ENCODE measurements at places on chromosomes 3 and 15.

DNA sequence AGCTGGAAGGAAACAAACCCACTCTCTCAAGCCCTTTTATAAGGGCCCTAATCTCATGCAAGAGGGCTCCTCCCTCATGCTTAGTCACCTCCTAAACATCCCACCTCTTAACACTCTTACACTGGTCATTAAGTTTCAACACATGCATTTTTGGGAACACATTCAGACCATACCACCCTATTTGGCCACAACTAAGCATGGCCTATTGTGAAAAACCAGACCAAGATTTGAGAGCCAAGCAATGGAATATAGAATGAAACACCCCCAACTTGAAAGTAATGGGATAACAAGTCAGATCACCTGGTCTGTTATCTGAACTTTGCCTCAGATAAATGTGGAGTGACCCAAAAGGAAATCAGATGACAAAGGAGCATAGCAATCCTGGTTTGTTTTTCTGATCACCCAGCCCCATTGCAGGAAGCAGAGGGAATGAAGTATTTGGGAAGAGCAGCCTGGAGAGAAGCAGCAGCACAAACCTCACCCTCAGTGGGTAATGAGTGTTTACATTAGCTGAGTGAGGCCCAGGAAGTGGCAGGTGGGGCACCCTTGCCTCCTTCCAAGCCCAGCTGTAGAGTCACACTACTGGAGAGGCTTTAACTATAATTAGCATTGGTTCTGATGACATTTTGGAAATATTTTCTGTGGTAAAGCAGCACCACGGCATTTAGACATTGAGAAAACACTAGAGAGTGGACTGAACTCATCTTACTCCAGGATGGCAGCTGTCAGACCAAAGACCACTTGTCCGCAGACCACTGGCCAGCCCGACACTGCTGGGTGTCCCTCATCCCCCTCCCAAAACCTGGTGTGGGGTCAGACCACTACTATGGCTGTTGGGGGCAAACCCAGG, 48.8 kb upstream of the PRTG start:
- DNase-seq, result no peak

DNA sequence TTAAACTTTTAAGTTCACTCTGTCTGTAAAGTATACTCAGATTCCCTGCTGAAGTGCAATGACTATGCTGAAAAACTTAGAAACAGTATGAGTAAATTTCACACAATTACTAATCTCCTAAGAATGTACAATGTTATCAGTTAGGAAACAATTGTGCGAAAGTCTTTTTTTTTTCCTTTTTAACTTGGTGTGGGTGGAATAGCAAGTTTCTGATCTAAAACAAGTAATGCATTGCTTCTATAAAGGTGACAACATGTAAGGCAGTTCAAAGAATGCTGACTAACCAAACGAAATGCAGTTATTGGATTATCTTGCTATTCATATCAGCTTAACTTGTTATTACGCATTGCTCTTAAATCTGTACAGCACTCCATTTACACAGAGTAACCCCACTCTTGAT, 19.3 kb upstream of the SLC12A8 start:
- DNase-seq, result no peak

- no peak for DNase-seq
Observed at GRCh38 chr3:135136361-135137100, 341.5 kb downstream of the EPHB1 start.

GRCh38 chr3:138684396-138684795, 75.8 kb downstream of the FAIM start:
- DNase-seq, result no peak

GRCh38 chr3:114445233-114445632, 151.4 kb downstream of the TIGIT start:
- DNase-seq, result no peak

DNA sequence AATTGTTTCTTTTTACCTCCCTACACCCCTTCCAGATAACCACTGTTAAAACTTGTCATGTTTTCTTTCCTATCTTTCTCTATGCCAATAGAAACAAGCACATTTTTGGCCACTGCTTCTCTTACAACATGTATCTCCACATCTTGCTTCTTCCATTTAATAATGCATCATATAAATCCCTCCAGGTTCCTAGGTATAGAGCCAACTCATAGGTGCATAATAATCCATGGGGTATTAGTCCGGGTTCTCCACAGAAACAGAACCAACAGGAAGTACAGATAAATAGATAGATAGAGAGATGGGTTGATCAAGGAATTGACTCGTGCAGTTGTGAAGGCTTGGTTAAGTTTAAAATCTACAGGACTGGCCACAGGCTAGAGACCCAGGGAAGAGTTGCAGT, 41.5 kb upstream of the PSMD6 start:
- no peak for DNase-seq

- no peak for DNase-seq
Observed at GRCh38 chr15:100898661-100899462, 19.2 kb downstream of the ALDH1A3 start.

DNA sequence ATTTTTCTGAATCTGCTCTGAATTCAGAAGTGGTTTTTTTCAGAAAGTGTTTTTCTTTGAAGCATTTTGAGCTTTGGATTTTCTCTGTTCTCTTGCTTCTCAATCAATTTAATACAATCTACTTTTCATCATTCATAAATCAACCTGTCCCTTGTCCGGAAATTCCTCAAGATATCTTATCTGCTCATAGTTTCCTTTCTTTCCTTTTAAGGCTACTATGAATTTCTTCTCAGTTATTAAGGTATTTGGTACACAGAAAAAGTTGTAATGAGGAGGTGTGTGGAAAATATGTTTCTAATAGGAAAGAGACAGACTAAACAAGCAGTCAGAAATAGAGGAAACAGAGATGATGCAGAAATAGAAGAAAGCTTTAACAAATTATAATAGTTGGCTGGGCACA, 14.4 kb downstream of the CGGBP1 start:
- DNase-seq, result no peak

DNA sequence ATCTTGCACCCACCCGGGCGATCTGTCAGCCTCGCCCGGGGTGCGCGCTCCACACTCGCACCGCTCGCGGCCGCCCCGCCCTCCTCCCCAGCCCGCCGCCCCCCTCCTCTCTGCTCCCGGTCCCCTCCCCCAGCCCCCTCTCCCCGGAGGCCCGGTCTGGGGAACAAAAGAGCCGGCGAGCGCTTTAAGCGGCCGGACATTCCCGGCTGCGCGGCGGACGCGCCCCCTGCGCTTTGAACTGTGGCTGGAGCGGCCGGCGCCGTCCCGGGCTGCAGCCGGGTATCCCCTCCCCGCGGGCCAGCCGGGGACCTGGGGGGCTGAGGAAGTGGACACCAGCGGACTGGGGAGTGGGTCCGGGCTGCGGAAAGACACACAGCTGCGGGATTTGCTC, at the start of gene IGDCC3:
Gene IGDCC3 (minus strand): TSS at position 27 of the 391 bp plus-strand sequence. CDS start 214 bp downstream, outside the sequence.
- peak; percentile 50 for DNase-seq

- DNase-seq, result no peak
Observed at GRCh38 chr3:136928240-136928639, 29.5 kb upstream of the IL20RB start.

DNA sequence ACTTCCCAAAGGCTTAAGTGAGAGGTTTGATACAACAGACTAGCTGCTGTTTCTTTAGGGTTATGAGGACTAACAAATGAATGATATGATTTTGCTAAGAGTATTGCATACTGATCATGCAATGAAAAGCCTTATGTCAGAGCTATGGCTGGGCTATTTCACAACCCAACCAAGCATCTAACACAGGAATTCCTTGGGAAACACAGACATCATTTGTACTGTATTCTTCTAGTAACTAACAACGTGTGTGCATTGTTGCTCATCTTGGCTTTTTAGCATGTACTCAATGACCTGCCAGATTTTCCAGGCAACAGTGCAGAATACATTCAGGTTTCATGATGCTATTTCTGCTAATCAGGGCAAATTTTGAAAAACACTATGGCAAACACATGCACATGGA, 19.3 kb downstream of the PDZRN3 start:
- no peak for DNase-seq

DNA sequence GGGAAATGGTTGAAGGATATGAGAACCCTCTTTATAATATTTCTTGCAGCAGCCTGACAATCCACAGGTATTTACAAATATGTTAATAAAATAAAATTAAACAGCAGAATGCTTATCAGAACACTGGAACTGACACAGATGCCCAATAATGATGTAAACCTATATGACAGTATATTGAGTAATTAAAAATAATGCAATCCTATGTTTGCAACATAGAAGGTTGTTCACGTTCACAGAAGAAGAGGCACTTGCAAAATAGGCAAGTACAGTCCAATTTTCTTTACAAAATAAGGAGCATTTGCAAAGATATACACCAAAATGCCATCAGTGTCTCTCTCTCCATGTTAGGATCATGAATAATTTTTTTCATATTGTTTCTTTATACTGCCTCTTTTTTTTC, 397.0 kb upstream of the WNT5A start:
- DNase-seq, result no peak

DNA sequence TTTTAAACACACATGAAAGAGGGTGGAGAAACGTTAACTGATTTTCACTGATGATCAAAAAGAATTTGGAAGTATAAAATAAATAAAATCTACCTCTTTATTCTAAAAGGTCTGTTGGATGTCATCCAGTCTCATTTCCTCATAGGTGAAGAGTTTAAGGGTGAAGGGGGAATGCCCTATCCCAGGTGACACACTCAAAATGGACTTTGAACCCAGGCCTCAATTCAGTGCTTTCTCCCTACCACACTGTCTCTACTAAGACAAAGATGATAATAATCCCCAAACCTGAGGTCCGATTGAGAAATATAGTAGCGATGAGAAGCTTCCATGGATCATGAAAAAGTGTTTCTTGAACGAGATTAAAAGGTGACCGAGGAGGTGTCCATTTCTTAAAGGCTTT, 5.1 kb upstream of the EFCAB12 start:
- no peak for DNase-seq

DNA sequence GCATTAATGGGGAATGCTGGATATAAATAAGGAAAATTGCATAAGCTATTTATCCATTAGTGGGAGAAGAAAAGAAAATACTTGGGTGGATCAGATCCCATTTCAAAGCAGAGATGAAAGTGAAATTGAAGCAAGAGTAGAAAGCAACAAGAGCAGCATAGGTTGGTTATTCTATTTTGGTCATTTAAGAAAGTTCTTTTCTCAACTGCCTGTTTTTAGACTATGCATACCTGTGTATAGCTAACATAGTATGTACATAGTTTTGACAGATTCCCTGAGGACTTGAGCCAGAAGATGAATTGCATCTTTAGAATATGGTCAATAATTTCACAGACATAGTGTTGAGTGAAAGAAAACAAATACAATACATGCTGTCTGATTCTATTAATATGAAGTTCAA, 29.0 kb upstream of the DENND4A start:
- no peak for DNase-seq

- no peak for DNase-seq
Observed at GRCh38 chr3:15333099-15333955, 941 bp upstream of the SH3BP5 start.

DNA sequence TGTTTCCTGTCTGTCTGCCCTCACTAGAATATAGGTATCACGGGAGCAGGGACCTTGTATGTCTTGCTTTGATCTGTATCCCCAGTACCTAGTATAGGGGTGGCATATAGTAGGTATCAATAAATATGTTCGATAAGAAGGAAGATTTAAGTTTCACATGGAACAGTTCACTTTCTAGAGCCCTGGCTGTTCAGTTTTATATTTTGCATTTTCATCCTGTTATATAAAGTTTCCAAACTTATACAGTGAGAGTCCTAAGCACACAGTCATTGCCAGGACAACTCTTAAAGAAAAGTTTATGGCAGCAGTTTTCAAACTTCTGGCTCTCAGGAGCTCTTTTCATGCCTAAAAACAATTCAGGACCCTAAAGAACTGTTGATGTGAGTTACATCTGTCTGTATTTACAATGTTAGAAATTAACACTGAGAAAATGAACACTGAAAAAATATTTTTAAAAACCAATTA, 13.4 kb downstream of the ITPR1 start:
- no peak for DNase-seq

DNA sequence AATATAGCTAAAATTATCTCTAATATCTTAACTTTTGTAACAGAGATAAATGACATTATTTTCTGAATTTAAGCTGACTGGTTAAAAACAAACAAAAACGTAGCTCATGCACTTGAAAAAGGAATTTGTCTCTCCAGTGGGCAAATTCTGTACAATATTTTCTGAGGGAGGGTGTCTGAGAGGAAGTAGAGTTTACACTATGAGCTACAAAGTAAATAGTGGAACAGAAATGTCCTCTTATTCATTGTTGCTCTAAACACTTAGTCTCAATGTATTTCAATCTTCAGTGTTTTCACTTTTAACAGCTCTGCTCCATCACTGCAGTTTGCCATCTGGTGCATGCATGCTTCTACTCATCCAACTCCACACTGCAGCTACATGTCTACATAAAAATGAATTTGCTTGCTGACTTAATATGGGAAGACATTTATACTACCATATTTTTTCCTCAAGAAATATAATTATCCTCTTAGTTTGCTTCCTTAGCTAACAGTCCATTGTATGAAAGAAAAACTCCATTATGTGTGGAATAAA, 817.4 kb upstream of the LMCD1 start:
- DNase-seq, result no peak

- DNase-seq, result no peak
Observed at GRCh38 chr15:46111730-46112129, 476.9 kb downstream of the SQOR start.

- no peak for DNase-seq
Observed at GRCh38 chr3:155495387-155495786, 201.9 kb upstream of the STRIT1 start.

GRCh38 chr3:171704002-171704401, 106.3 kb downstream of the PLD1 start:
- no peak for DNase-seq

DNA sequence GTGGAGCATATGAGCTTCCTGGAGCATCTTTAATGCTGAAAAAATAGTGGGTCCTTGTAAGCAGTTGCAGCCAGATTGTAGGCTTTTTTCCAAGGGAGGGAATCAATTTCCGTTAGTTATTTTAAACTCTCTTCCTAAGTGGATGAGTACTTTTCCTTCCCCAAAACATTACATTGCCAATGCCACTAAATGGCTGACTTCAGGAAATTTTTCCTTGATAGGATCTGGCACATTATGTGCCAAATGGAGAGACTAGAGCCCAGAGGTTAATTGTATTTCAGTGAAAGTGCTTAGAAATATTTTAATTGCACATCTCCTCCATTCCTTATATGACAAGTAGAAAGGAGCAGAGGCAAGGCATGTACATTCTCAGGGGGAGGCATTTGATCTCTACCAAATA, 83.5 kb downstream of the TNFAIP8L3 start:
- no peak for DNase-seq

DNA sequence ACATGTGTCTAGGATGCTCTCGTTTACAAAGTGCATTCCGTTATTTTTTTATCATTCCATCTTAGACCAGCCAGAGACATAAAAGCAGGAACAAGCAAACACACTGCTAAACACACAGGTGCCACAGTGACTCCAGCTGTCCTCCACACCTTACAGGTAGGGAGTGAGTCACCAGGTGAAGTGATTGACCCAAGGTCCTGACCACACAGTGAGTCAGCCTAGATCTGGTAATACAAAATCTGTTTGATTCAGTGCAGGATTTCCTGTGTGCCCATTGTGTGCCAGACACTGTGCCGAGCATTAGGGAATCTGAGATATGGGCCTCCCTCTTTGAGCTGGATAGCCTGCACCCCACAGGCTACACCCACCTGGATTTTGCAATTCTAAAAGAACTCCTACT, 16.7 kb upstream of the BFSP2 start:
- no peak for DNase-seq

Data from substantia nigra (tissue), 51 donors.